Stimulated activated CD8-positive, alpha-beta memory T cell treated with anti-CD3 and anti-CD28 coated beads, Interleukin-15, amount 100 ng/mL, for 24 hours (primary cell): ENCODE measurements at places on chromosomes 11 and 22.

DNA sequence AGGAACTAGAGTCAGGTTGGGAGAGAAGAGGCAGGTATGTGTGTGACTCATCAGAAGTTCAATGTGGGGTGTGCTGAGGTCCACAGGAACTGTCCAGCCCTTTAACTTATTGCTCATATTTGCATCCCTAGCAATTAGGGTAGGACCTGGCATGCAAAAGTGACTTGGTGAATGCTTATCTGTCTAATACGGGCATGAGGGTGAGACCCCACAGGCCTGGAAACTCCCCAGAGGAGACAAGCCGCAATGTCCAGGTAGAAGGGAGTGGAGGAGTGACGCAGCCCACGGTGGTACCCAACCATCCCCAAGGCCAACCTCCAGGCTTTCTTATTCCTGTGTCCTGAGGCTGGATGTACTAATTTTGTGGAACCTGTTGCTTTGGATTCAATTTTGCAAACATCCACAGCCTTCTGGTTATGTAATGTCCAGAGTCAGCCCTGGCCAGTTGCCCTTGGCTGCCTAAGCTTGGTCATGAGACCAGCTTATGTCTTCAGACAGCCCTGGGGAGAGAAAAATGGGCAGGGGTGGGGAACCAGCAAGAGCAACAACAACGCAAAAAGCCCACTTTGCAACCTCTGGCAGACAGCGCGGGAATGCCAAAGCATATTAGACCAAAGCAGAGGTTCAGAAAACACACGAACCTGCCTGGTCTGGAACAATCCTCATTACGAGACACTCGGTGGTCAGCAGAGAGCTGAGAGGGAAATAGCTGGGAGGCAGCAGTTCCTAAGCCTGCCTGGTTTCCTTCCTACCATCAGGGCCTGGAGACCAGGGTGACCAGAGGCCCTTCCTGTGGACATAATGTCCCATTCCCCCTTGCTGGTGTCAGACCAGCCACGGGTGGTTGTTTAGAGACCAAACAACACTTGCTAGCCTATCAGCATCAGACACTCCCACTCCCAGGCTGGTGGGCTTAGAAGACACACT, 49.3 kb downstream of the TIMP3 start:
- DNase-seq: no peak

DNA sequence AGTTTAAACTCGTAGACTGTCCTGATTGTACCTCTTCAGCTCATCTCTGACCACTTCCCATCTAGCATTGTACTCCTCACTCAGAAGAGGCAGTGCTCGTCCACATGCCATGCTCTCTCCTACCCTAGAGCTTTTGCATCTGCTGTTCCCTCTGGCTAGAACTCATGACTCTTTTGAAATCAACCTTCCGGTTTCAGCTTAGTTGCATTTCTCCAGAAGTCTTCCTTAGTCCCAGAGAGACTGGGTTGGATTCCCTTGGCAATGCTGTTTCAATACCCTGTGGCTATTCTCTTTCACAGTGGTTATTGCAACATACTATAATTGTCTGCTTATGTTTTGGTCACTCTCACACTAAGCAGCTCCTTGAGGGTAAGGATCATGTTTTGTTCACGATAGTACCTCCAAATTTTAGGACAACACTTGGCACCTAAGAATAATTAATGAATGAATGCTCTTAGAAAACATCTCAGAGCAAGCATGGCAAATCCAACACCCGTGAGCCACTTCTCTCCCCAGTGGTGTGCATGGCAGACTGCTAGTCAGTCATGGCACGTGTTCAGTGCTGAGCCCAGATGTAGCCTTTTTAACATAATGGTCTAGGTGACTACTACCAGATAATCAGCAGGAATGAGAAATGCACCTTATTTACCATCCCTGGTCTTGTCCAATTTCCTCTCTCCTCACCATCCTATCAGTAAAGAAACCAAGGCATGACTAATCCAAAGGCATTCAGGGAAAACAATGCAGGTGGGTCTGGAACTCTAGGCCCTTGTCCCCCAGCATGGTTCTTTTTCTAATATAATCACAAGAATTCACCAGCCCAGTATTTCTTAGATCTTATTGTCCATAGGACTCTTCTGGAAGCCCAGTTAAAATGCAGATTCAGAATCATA, 14.5 kb downstream of the SEPTIN3 start:
- no peak for DNase-seq

GRCh38 chr11:6737872-6738466, 33.8 kb downstream of the OR2AG2 start:
- DNase-seq: no peak

GRCh38 chr11:128155590-128155989, 431.8 kb downstream of the ETS1 start:
- no peak for DNase-seq

DNA sequence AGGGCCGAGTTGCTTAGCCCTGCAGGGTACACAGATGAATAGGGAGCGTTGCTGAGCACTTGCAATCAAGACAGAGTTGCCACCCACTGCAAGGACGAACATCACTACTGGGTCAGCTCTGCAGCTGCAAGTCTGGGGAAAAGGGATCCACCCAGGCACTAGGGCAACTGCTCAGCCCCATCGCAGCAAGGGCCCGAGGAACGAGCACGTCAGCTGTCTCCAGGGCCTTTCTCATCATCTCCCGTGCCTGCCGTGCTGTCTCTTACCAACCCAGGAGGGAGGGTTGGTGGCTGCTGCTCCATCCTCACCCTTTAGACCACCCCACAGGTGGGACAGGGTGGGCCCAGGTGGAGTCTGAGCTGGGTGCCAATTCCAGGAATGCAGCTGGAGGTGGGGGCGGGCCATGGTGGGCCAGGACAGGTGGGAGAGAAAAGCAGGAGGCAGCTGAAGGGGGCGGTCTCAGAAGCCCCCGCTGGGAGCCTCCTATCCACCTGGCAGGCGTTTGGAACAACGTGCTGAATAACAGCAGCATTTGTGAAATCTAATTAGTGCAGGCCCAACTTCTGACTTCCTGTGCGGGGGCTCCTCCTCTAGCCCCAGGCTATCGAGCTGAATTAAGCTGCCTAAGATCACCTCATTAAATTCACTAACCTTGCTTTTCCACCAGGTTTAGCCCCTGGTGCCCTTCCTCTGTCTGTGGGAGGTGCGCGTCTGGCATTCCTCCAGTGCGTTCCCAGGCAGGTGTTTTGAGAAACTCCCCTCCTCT, 252.5 kb downstream of the ST3GAL4 start:
- DNase-seq: no peak

- no peak for DNase-seq
Observed at GRCh38 chr11:48005136-48005535, 24.8 kb downstream of the PTPRJ start.

DNA sequence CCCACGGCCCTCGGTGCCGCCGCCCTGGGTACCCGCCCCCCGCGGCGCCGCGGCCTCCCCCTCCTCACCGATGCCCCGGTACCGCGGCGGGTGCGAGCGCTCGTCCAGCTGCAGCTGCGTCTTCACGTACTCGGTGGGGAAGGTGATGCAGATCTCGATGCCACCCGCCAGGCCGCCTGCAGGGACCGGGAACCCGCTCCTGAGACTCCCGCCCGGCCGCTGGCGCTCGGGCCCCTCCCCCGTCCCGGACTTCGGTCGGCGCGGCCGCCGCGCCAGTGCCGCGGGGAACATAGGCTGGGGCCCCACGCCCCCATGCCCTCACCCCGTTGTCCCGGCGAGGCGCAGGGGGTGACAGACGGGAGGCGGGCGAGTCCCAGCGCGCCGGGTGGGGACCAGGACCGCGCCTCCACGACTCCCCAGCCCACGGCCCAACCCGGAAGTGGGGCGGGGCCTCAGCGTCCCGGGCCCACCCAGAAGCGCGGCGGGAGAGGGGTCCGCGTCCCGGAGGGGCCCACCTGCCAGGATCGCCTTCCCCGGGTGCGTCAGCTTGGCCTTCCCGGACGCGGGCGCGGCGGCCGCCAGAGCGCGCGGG, 375 bp downstream of the SLC25A1 start:
- DNase-seq: no peak

GRCh38 chr22:36223504-36223903, 15.8 kb downstream of the APOL2 start:
- DNase-seq: no peak

DNA sequence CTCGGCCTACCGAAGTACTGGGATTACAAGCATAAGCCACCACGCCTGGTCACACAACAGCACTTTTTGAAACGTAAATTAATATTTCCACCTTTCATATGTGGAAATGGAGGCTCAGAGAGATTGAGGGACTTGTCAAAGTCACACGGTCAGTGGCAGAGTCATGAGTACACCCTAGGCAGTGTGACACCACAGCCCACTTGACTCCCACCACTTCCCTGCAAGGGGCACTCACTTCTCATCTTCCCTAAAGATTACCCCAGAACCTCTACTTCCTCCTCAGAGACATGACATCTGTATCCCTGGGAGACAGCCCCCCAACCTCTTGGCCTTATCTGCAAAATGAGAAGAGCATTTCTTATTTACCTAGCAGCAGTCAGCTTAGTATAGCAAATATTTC, 16.5 kb upstream of the MYOD1 start:
- no peak for DNase-seq

GRCh38 chr11:8828046-8828445, 82.9 kb upstream of the AKIP1 start:
- DNase-seq: no peak

DNA sequence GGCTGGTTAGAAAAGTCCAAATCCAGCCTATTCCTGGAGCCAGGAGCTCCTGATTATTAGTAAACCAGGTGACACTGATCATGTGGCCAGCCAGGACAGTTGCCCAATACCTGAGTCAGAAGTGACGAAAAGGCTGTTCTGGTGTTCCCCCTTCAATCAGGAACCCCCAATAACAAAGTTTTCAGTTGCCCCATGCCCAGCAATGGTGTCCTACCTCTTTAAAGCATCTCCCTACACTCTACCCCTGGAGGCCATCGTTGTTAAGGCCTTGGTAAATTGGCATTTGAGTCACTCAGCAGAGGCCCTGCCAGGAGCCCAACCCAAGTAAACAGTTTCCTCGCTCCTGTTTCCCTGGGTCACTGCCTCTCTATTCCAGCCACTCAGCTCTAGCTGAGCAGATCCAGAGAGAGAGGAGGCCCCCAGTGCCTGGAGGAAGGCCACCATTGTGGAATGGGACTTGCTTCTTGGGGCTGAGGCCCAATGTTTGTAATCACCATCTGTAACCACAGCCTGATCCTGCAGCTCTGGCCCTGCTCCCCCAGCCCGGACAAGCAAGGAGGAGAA, 25.0 kb downstream of the ARHGAP1 start:
- no peak for DNase-seq

DNA sequence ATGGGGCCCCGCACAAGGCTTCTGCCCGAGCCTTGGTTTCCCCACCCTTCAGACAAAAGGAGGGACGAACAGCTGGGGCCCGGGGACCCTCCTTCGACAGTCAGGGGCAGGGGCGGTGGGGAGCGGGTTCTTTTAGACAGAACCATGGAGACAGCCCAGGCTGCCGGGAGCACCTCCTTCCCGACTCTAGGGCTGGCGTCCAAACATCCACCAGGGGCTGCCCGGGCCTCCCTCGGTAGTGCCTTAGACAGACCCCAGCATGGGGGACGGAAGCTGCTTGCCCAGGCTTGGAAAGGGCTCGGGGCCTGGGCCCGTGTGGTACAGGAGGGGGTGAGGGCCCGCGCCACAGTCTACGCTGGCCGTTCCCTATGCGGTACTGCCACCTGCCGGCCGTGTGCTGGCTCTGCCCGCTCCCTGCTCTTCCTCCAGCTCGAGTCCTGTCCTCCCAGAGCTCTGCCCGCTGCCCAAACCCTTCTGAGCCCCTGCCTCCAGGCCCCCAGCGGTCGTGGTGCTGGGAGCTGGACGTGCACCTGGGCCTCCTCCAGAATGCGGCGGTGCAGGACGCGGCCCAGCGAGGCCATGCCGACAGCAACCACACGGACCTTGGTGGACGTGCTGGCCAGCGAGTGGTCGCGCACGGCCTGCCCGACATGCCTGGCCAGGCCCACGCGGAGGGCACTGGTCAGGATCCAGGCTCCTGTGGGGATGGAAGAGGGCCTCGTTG, 20.1 kb downstream of the TSSC4 start:
- peak; percentile 47 for DNase-seq

GRCh38 chr11:107682171-107682570, 29.7 kb downstream of the SLN start:
- no peak for DNase-seq

DNA sequence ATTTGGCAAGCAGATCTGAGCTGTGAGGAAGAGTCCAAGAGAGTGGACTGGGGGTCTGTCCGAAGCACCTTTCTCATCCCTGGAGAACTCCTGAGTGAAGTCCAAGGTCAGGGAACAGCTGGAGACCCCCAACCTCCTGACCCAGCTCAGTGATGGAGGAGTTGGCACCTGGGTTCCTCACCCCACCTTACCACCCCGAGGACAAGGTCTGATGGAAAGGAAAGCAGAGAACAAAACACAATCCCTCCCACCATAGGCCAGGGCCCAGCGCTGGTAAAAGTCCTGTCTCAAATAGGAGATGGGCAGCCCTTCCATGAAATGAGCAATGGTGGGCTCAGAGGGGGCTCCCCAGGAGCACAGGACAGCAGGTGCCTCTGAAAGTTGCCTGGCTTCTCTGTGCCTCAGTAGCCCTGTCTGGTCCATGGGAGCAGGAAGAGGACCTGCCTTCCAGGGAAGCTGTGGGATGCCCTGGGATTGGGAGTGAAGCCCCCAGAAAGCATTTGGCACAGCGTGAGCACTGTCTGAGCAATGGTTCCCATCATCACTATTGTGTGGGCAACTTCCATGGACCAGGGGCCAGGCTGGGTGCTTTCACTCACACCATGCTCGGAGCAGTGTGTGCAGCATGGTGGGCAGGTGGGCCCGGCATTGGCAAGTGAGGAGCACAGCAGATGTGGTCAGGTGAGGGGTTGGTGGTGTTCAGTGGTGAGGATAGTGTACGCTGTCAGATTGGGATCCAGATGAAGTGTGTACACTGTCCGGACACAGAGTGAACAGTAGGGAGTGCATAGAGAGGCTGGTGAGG, 7.5 kb downstream of the TRIM29 start:
- no peak for DNase-seq

- no peak for DNase-seq
Observed at GRCh38 chr11:80816966-80817365, 1376.1 kb upstream of the TENM4 start.

GRCh38 chr11:57348052-57348451, 9.9 kb downstream of the P2RX3 start:
- DNase-seq: no peak

DNA sequence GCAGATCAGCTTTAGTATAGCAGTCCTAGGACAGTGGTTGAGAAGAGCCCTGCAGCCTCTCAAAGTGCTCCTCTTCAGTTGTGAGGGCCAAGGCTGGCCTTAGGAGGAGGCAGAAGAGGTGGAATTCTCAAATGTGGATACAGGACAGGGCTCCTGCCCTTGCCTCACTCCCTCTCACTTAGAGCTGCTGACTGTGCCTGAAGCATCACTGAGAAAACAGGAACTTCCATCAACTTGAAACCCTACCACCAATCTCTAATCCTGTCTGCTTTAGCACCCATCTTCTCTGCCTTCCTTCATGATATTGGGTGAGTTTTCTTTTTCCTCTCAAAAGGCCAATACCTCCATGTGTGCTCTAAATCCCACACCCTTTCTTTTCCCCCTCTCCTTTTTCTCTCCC, 14.4 kb upstream of the UCP3 start:
- DNase-seq: no peak
